ENCODE measurements at places on chromosomes 11 and 22.
A peak's percentile ranks its signal among the peaks of the same experiment; 100 is the strongest.

DNA sequence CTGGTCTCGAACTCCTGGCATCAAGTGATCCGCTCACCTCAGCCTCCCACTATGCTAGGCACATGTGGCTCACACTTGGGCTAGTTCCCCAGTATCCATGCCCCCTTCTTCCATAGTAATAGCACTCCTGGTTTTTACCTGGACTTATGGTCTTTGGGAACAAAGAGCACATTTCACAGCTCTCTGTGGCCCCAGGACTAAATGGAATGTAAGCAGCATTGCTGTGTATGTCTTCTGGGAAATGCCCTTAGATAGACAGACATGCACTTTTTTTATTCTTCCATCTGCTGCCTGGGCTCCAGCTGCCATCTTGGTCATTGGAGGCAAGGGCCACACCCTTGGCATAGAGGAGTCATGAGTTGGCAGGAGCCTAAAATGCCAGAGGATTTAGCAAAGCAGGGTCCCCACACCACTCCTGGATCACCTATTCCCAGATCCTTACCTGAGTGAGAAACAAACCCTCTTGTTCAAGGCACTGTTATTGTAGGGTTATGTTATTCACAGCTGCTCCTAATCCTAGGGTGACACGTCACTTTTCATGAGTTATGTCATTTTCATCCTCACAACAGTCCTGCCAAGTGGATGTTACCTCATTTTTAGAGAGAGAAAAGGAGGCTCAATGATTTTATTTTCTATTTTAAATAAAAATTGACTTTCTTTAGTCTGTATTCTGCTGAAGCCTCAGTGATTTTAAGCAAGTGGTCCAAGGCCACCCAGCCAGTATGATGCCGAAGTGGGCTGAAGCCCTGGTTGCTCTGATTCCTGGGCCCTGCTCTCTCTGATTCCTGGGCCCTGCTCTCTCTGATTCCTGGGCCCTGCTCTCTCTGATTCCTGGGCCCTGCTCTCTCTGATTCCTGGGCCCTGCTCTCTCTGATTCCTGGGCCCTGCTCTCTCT is 15.7 kb upstream of the GDPD5 start:
- no peak for DNase-seq
- H3K4me1 ChIP-seq: no peaks in the 10 kb centered on the region
- no peaks in the 10 kb centered on the region for H3K36me3 ChIP-seq
- H3K27ac ChIP-seq: no peak overlapping the region

- no peaks in the 10 kb centered on the region for H3K4me1 ChIP-seq
- no peak overlapping the region for H3K27ac ChIP-seq
- DNase-seq: no peak
- H3K36me3 ChIP-seq: no peaks in the 10 kb centered on the region
- no peak overlapping the region for H3K4me3 ChIP-seq
Observed at GRCh38 chr22:16789860-16790493, 35.2 kb downstream of the XKR3 start.

GRCh38 chr11:78926633-78927338 is 352.1 kb upstream of the NARS2 start:
- peaks cover 43% of the 10 kb centered on the region for H3K27me3 ChIP-seq
- H3K4me3 ChIP-seq: no peak overlapping the region
- no peak overlapping the region for H3K27ac ChIP-seq
- H3K4me1 ChIP-seq: peaks cover 21% of the 10 kb centered on the region

- no peak for DNase-seq
- H3K27me3 ChIP-seq: peaks cover 7% of the 10 kb centered on the region
- H3K27ac ChIP-seq: no peak overlapping the region
- no peaks in the 10 kb centered on the region for H3K36me3 ChIP-seq
- no peak overlapping the region for H3K4me3 ChIP-seq
Observed at GRCh38 chr11:14908214-14908880, 16.3 kb upstream of the CYP2R1 start.

DNA sequence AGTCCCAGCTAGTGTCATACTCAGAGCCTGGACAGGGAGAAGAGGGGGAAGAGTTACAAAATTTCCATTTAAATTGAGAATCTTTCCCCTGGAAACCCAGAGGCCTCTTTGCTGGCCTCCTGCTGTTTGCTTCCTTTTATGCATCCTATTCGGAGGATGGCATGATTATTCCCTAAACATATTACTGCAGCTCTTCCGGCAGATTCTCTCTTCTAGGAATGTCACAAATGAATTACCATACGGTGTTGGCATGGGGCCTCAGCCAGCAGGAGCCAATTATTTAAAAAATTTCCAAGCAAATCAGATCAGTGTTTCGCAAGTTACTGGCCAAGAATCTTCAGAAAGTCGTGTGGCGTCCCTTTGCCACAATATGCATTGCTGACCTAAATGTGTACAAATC is 326.7 kb upstream of the NCAM1 start:
- H3K27ac ChIP-seq: no peak overlapping the region
- H3K36me3 ChIP-seq: no peaks in the 10 kb centered on the region
- H3K27me3 ChIP-seq: no peaks in the 10 kb centered on the region

DNA sequence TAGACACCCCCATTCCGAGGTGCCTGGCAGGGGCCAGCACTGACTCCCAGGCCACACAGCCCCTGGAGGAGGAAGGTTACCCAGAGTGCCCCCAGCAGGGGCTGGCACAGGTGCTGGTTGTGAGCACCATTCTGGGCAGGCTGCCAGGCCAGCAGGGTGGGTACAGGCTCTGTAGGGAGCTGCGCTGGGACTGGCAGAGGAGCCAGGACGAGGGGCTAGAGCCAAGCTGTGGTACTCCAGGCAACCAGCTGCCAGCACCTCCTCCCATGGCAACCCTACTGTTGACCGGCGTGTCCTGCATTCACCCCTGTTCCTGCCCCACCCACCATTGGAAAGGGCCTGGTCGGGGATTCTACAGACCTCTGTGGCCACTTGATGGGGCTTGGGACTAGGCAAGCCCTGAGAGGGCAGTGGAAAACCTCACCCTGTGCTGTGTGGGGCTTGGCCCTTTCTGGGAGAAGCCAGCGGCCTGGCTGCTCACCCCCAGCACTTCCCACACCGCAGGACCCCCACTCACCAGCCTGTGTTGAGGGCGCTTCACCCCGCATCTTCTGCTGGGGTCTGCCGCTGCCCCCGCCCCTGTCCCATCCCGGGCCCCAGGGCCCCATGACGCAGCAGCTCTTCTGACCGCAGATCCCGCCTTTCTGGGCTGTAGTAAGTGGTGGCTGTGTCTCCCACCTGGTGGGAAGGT is 1.9 kb downstream of the CLDN5 start:
- no peak for DNase-seq
- H3K4me3 ChIP-seq: no peak overlapping the region
- peaks cover 29% of the 10 kb centered on the region for H3K27me3 ChIP-seq
- H3K36me3 ChIP-seq: no peaks in the 10 kb centered on the region
- H3K4me1 ChIP-seq: peaks cover 13% of the 10 kb centered on the region

DNA sequence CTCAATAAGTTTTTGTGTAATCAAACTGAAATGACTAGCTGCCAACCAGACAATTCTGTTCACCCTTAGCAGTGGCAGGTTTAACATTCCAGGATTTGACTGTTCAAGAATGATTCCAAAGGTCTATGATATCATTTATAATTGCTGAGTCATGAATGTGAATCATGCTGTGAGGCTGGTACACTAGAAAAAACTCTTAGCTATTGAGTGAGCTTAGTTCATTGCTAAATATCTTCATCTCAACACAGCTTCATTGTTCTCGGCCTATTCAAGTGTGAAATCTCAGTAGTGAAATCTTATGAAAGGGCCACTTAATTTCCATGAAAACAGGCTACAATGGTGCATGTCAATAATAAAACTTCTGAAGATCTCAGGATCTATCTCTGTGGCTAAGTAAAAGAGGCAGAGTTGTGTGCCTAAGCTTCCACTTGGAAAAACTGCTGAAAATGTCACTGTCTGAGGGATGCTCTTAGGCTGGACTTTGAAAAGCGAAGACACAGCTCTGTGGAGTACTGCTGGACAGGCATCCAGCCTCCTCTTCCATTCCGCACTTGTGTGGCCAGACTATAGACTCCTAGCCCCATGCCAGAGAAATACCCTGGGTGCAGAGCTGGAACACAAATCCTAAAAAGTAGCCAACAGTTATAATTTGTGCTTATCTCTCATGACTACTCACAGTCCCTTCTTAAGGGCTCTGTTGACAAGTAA is 12.8 kb downstream of the AQP11 start:
- no peak overlapping the region for H3K4me3 ChIP-seq
- no peaks in the 10 kb centered on the region for H3K27me3 ChIP-seq
- no peaks in the 10 kb centered on the region for H3K36me3 ChIP-seq
- no peak for DNase-seq
- no peaks in the 10 kb centered on the region for H3K4me1 ChIP-seq
- H3K27ac ChIP-seq: no peak overlapping the region

GRCh38 chr11:32056438-32056837 is 34.4 kb upstream of the RCN1 start:
- no peaks in the 10 kb centered on the region for H3K36me3 ChIP-seq
- no peak overlapping the region for H3K27ac ChIP-seq
- no peaks in the 10 kb centered on the region for H3K27me3 ChIP-seq
- H3K4me1 ChIP-seq: no peaks in the 10 kb centered on the region

GRCh38 chr11:5696210-5696609 is 6.6 kb downstream of the TRIM22 start:
- H3K27ac ChIP-seq: no peak overlapping the region
- no peak overlapping the region for H3K4me3 ChIP-seq
- no peak for DNase-seq
- no peaks in the 10 kb centered on the region for H3K4me1 ChIP-seq
- H3K27me3 ChIP-seq: no peaks in the 10 kb centered on the region
- peaks cover 44% of the 10 kb centered on the region for H3K36me3 ChIP-seq

GRCh38 chr22:47423861-47424820 is 661.7 kb downstream of the TBC1D22A start:
- no peak overlapping the region for H3K4me3 ChIP-seq
- H3K27me3 ChIP-seq: no peaks in the 10 kb centered on the region
- H3K4me1 ChIP-seq: no peaks in the 10 kb centered on the region
- no peak overlapping the region for H3K27ac ChIP-seq

GRCh38 chr22:47367993-47368945 is 605.8 kb downstream of the TBC1D22A start:
- no peak overlapping the region for H3K27ac ChIP-seq
- H3K4me3 ChIP-seq: no peak overlapping the region
- no peaks in the 10 kb centered on the region for H3K27me3 ChIP-seq
- no peak for DNase-seq

GRCh38 chr11:2672553-2673249 is 27.1 kb downstream of the KCNQ1OT1 start:
- H3K36me3 ChIP-seq: no peaks in the 10 kb centered on the region
- H3K4me3 ChIP-seq: no peak overlapping the region
- no peaks in the 10 kb centered on the region for H3K4me1 ChIP-seq
- no peaks in the 10 kb centered on the region for H3K27me3 ChIP-seq
- DNase-seq: no peak
- no peak overlapping the region for H3K27ac ChIP-seq

- DNase-seq: no peak
- H3K4me1 ChIP-seq: peaks cover 8% of the 10 kb centered on the region
- no peaks in the 10 kb centered on the region for H3K27me3 ChIP-seq
- H3K27ac ChIP-seq: no peak overlapping the region
Observed at GRCh38 chr11:74680703-74681531, 50.3 kb downstream of the CHRDL2 start.

DNA sequence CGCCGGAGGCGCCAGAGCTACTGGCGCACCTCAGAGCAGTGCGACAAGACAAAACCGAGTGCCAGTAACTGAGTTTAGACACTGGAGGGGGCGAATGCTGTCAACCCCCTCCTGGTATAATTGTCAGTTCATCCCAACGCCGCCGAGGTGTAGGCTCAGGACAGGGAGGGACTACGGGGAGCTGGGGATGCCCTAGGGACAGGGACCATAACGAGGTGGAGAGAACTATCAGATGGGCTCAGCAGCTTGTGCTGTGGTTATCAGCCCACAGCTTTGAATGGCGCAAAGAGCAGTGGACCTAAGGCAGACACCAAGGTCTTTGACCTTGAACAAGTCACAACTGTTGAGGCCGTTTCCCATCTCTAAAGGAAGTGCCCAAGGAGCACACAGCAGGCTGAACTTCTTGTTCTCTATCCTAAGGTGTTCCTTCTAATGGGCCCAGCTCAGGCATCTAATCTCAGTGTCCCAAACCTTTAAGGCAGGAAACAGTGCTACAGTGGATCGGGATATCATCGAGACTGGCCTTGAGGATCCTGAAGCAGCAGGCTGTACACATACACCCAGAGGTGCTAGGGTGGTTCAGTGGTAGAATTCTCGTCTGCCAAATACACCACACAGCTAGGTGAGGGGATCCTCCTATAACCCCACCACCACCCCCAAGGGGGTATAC is 958 bp upstream of the TUT1 start:
- H3K4me1 ChIP-seq: peaks cover 2% of the 10 kb centered on the region
- peak overlapping the region; percentile 77 for H3K4me3 ChIP-seq
- DNase-seq: peak; percentile 60
- H3K27ac ChIP-seq: peak overlapping the region; percentile 72
- H3K27me3 ChIP-seq: no peaks in the 10 kb centered on the region

GRCh38 chr11:33160136-33160535 is 1.1 kb downstream of the CSTF3 start:
- no peak for DNase-seq
- H3K4me3 ChIP-seq: peak overlapping the region; percentile 99
- no peak overlapping the region for H3K27ac ChIP-seq
- no peaks in the 10 kb centered on the region for H3K27me3 ChIP-seq
- peaks cover 14% of the 10 kb centered on the region for H3K4me1 ChIP-seq

DNA sequence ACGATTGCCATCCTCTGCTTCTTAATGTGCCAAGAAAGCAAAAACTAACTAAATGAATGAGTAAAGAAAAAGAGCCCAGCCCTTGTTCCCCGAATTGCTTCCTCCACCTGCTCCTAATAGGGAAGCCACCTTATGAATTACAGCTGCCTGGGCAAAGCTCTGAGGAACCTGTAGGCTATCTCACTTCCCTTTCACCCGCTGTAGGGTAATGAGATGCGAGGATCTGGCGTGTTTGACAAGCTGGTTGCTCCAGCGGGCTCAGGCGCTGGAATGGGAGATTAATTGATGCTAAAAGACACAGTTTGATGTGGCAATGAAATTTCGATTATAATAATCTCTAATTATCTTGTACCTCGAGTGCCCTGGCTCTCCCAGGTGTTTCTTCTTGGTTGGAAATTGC is 256.4 kb downstream of the NTM start:
- no peaks in the 10 kb centered on the region for H3K4me1 ChIP-seq
- H3K36me3 ChIP-seq: no peaks in the 10 kb centered on the region
- no peak overlapping the region for H3K27ac ChIP-seq
- H3K4me3 ChIP-seq: no peak overlapping the region
- H3K27me3 ChIP-seq: no peaks in the 10 kb centered on the region

GRCh38 chr22:37854946-37855345 is 5.7 kb downstream of the EIF3L start:
- DNase-seq: no peak
- H3K36me3 ChIP-seq: peaks cover 89% of the 10 kb centered on the region
- H3K4me1 ChIP-seq: no peaks in the 10 kb centered on the region
- no peaks in the 10 kb centered on the region for H3K27me3 ChIP-seq
- no peak overlapping the region for H3K27ac ChIP-seq

Data from H1 (cell line).